ENCODE measurements at places on chromosomes 5 and 9. TPM values are rescaled to one million over a fixed set of nuclear protein-coding genes. Genes with fewer than 3 reads are reported as not detected.

The PAPPA gene
- 0.04 TPM for polyA plus RNA-seq

The DPYSL3 gene
- not detected for polyA plus RNA-seq

The PDE4D gene
- polyA plus RNA-seq = 18.8 TPM

The SH3RF2 gene
- polyA plus RNA-seq = not detected

The C9orf153 gene
- 0.14 TPM for polyA plus RNA-seq

The KCNV2 gene
- not detected for polyA plus RNA-seq

The GABRA1 gene
- not detected for polyA plus RNA-seq

The QRFP gene
- polyA plus RNA-seq = not detected

The C5orf63 gene
- 11.1 TPM for polyA plus RNA-seq

The FBP1 gene
- 7.1 TPM for polyA plus RNA-seq

The ABL1 gene
- 12.6 TPM for polyA plus RNA-seq

The NR5A1 gene
- not detected for polyA plus RNA-seq

The ST8SIA4 gene
- polyA plus RNA-seq = 24.2 TPM

The MLANA gene
- not detected for polyA plus RNA-seq

The MED27 gene
- 33.7 TPM for polyA plus RNA-seq

The ACOT12 gene
- polyA plus RNA-seq = not detected

The CHSY3 gene
- not detected for polyA plus RNA-seq

The CCL27 gene
- polyA plus RNA-seq = not detected

The RETREG1 gene
- polyA plus RNA-seq = 9.3 TPM

The SRD5A1 gene
- 14.9 TPM for polyA plus RNA-seq

The SYK gene
- 314 TPM for polyA plus RNA-seq

The OR1K1 gene
- polyA plus RNA-seq = not detected

The OTP gene
- polyA plus RNA-seq = not detected

The TAS2R1 gene
- not detected for polyA plus RNA-seq

The PCA3 gene
- not detected for polyA plus RNA-seq

The MYMK gene
- polyA plus RNA-seq = not detected

The DTWD2 gene
- 4.0 TPM for polyA plus RNA-seq

The OBP2A gene
- polyA plus RNA-seq = not detected

The NR4A3 gene
- polyA plus RNA-seq = 0.60 TPM

The STK32A gene
- not detected for polyA plus RNA-seq

The CDC23 gene
- 16.1 TPM for polyA plus RNA-seq

The FAM221B gene
- polyA plus RNA-seq = not detected

The PCDHB11 gene
- not detected for polyA plus RNA-seq

The C9 gene
- polyA plus RNA-seq = not detected

The LIFR gene
- not detected for polyA plus RNA-seq

The LMNB1 gene
- 8.4 TPM for polyA plus RNA-seq

The FBP2 gene
- not detected for polyA plus RNA-seq

The KCNT1 gene
- polyA plus RNA-seq = not detected

The CCL21 gene
- not detected for polyA plus RNA-seq

The PCDHGA12 gene
- polyA plus RNA-seq = 0.59 TPM

The PSAT1 gene
- polyA plus RNA-seq = 5.2 TPM

The FOXD4L5 gene
- polyA plus RNA-seq = not detected

The CCNI2 gene
- 0.51 TPM for polyA plus RNA-seq

The WNT8A gene
- not detected for polyA plus RNA-seq

The SLC9A3 gene
- 1.2 TPM for polyA plus RNA-seq

The REEP2 gene
- polyA plus RNA-seq = not detected

The SNX18 gene
- 4.0 TPM for polyA plus RNA-seq

The ADAMTS2 gene
- not detected for polyA plus RNA-seq

The PCDHGA5 gene
- polyA plus RNA-seq = not detected

The SPATA31D4 gene
- polyA plus RNA-seq = not detected

The RGS14 gene
- 49.5 TPM for polyA plus RNA-seq

The CKMT2 gene
- polyA plus RNA-seq = not detected

Data from IgD-negative memory B cell (primary cell).